NCI-H1694 (cell line): ENCODE measurements at places on chromosomes 4 and X.

GRCh38 chr4:125097729-125098128 lies 217.0 kb upstream of the FAT4 start:
- DNase-seq = no peak

DNA sequence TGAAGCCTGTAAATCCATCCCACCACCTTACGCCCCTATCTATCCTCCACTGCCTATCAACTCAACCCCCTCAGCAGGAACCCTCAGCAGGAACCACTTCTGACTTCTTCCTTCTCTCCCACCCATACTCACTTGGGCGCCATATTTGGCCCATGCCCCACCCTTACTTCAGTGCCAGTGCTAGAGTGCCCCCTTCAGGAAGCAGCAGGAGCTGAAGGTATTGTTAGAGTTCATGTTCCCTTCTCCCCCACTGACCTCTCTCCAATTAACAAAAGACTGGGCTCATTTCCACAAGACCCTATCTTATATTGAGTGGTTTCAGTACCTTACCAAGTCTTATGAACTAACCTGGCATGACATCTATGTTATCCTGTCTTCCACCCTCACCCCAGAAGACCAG lies 363.1 kb upstream of the SLIT2 start:
- DNase-seq = no peak

GRCh38 chrX:38336538-38337240 lies 9.4 kb upstream of the RPGR start:
- DNase-seq = no peak

GRCh38 chrX:49838374-49838773 lies 9.3 kb downstream of the PAGE4 start:
- DNase-seq = peak; percentile 5

- no peak for DNase-seq
Measured at GRCh38 chrX:110170029-110170428, 147.9 kb downstream of the AMMECR1 start.

- DNase-seq = peak; percentile 55
Measured at GRCh38 chrX:11533199-11533651, 132.5 kb downstream of the ARHGAP6 start.

GRCh38 chr4:14916554-14917297 lies 85.6 kb upstream of the CPEB2 start:
- no peak for DNase-seq

DNA sequence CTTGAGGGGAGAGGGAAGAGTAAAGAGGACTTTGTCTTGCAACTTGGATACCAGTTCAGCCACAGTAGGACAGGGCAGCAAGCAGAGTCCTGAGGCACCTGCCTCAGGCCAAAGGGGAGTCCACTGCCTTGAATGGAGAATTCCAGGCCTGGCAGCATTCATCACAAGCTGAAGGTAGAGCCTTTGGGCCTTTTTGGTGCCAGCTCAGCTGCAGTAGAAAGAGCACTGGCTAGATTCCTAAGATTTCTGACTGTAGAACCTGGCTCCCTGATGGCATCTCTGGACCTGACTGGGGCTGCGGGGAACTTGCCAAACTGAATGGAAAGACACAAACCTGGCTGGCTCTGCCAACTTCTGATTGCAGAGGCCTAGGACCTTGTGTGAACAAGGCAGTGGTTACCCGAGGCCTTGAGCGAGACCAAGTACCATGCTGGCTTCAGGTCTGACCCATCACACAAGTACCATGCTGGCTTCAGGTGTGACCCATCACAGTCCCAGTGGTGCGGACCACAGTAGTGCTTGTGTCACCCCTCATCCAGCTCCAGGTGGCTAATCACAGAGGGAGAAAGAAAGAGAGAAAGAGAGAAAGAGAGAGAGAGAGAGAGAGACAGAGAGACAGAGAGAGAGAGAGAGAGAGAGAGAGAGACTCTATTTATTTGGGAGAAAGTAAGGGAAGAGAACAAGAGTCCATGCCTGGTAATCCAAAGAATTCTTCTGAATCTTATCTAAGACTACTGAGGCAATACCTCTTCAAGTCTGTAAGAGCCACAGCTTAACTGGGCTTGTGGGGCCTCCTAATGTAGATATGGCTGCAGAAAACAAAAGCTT lies 137.6 kb upstream of the SPIN4 start:
- no peak for DNase-seq

DNA sequence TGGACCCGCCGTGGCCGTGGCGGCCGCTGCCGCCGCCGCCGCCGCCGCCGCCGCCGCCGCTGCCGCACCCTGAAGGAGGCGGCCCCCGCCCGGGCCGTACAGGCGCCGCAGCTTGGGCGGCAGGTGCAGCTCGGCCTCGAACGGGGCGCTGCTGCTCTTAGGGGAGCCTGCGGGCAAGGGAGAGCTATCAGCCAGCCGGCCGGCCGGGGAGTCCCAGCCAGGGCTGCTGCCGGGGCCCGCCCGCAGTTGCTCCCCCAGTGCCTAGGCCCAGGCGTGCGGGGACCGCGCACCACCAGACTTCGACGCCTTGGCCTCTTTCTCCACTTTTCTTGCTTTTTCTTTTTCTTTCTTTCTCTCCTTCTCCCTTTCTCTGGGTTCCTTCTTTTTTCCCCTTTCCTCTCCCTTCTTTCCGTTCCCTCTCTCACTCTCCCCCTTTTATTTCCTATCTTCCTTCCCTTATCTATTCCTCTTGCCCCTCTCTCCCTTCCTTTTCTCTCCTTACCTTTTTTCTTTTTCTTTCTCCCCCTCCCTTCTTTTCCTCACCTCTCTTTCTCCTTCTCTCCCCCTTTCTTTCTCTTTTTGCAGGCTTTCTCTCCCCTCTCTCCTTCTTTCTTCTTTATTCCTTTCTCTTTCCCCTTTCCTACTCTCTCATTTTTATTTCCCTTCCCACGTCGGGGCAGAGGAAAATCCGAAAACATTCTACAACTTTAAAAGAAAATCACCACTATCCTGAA lies 2.0 kb downstream of the ARX start:
- DNase-seq = no peak
